ENCODE measurements at places on chromosomes 12 and 14.

GRCh38 chr12:58500399-58500798 is 419.9 kb downstream of the LRIG3 start:
- DNase-seq, result no peak

- DNase-seq, result no peak
Observed at GRCh38 chr12:45381351-45381750, 165.5 kb downstream of the ANO6 start.

DNA sequence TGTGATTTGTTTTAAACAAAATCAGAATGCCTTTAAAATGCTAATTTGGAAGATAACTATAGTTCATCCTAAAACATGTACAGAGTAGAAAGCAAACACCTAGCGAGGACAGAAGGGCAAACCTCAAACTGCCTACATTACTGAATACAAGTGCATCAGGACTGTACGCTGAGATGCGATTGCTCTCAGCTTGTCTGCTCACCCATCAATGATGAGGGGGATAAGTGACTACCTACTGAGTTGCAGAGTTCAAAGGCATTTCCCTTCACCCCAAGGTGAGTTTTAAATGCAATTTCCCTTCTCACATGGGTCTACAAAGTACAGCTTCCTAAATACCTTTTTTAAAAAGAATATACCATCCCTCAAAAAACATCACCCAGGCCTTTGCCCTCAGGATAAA is 52.9 kb downstream of the PHLDA1 start:
- DNase-seq, result no peak

GRCh38 chr12:31783996-31784645 is 55.3 kb upstream of the AMN1 start:
- no peak for DNase-seq

DNA sequence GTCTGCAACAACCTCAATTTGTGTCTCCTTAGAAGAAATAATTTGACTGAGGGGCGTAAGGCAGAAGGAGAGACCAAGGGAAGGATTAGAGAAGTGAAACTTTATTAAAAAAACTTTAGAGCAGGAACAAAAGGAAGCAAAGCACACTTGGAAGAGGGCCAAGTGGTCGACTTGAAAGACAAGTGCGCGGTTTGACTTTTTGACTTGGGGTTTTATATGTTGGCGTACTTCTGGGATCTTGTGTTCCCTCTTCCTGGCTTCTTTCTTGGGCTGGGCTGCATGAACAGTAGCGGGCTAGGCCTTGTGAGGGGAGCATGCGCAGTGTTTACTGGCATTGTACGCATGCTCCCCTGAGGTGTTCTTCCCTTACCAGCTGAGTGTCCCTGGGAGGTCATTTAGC is 369.3 kb upstream of the DCN start:
- no peak for DNase-seq

- no peak for DNase-seq
Observed at GRCh38 chr14:28323951-28324741, 442.4 kb upstream of the FOXG1 start.
